ENCODE measurements at places on chromosomes 5 and 9.

GRCh38 chr5:83441747-83442146, 29.8 kb upstream of the VCAN start:
- no peak for DNase-seq

- no peak for DNase-seq
Measured at GRCh38 chr5:1526681-1527131, 2.9 kb upstream of the LPCAT1 start.

- no peak for DNase-seq
Measured at GRCh38 chr5:39360471-39361111, 3.7 kb downstream of the C9 start.

DNA sequence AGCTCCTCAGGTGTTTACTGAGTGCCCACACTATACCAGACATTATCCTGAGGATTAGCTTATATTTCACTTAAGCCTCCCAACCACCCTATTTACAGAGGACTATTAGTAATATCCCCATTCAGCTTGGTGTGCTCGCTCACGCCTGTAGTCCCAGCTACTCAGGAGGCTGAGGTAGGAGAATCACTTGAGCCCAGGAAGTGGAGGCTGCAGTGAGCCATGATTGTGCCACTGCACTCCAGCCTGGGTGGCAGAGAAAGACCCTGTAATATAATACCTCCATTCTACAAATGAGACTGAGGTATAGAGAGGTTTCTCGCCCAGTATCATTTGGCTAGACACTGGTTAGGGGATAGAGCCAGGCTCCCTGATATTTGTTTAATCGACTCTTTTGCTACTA, 18.0 kb upstream of the MATR3 start:
- no peak for DNase-seq

GRCh38 chr9:87882627-87883026, at the start of gene SPATA31E1:
Gene SPATA31E1 (plus strand): TSS chr9:87882877. CDS start chr9:87882892, 15 bp downstream.
- DNase-seq: no peak

- DNase-seq: peak; percentile 86
Measured at GRCh38 chr5:177546258-177546741, 8.1 kb downstream of the FAM193B start.

- no peak for DNase-seq
Measured at GRCh38 chr9:72012646-72013045, 47.8 kb downstream of the C9orf57 start.

GRCh38 chr9:38137342-38137741, 68.3 kb upstream of the SHB start:
- DNase-seq: no peak

Measured in AG20443 (cell line).